ENCODE measurements at places on chromosomes 3 and 15.

- no peak for DNase-seq
Measured at GRCh38 chr15:90701048-90701447, 16.1 kb upstream of the BLM start.

- no peak for DNase-seq
Measured at GRCh38 chr15:82798104-82798503, 7.8 kb downstream of the FSD2 start.

DNA sequence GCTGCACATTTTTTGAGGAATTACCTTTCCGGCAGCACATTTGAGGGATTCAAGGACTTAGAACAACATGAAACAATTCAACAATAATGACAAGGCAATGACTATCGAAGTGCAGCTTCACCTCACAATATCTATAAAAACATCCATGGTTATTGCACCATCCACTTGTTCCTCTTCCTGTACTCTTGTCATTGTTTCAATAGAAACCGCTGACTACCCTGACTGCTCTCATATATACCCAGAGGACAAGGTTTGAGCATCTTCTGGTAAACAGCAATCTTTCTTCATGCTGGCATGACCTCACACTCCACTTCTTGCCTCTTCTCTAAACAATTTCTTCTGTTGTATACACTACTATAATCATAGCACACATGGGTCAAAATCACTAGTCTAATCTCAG lies 864.9 kb downstream of the FHIT start:
- no peak for DNase-seq

DNA sequence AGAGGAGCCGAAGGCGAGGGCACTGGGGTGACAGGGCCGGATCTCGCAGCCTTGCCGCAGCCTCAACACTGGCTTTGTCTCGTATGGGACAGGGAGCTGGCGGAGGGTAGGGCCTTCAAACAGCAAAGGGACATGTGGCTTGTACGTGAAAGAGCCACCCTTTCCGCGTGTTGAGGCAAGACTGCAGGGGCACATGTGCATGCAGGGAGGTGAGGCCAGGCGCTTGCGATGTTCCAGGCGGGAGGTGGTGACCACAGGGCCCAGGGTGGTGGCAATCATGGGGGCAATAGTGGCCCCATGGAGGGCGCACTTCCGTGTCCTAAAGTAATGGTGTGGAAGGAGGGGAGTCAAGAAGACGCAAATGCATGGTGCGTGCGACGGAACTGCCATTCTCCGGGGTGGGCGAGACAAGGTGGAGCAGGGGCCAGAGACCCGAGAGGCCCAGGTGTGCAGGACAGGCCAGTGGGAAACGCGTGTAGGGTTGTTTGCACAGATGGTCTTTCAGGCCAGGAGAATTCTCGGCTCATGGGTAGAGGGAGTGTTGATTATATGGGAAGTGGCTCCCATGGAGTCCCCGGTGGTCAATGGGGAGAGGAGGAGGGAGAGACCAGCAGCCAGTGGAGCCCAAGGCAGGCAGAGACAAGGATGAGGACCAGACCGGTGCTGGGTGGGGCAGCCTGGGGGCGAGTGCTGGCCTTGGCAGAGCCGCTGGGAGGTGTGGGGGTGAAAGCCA lies 45.8 kb upstream of the PCSK6 start:
- no peak for DNase-seq

DNA sequence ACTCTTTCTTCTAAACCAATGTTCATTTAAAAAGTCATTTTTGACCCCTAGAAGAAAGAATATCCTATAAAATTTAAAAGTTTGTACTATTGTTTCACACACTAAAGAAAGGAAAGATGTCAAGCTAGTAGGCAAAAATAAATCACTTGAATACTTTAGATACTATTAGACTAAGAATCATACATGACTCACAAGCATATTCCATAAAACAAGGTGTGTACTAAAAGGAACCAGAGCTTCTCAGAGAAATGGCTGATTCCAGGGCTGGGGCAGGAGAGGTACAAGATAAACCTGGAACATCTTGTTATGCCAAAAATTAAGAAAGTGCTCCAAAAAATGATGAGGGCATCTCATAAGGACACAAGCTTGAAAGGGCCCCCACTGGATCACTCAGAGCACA lies 8.7 kb downstream of the DLG1 start:
- DNase-seq, result no peak

GRCh38 chr3:133463347-133463860 lies 63.5 kb downstream of the BFSP2 start:
- no peak for DNase-seq

GRCh38 chr3:185796431-185797107 lies 28.3 kb downstream of the IGF2BP2 start:
- DNase-seq, result peak; percentile 86

- DNase-seq, result no peak
Measured at GRCh38 chr3:37945156-37945806, 45.3 kb upstream of the VILL start.

DNA sequence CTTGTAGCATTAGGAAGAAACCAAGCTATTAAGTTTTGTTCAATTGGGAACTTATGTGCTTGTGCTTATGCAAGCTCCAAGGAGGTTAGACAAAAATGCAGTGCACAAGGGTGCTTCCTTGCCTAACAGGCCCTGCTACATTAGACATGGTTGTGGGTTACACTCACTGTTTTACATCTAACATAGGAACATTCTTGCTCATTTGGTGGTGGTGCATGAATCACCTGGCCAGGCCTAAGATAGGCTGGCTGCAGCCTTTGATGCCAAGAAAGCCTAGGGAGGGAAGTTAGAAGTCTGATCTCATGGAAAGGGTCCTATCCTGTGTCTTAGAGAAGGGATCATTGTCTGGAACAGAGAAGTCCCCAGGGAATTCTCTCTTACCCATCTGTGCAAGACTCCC lies 43.5 kb downstream of the CA12 start:
- peak; percentile 86 for DNase-seq

DNA sequence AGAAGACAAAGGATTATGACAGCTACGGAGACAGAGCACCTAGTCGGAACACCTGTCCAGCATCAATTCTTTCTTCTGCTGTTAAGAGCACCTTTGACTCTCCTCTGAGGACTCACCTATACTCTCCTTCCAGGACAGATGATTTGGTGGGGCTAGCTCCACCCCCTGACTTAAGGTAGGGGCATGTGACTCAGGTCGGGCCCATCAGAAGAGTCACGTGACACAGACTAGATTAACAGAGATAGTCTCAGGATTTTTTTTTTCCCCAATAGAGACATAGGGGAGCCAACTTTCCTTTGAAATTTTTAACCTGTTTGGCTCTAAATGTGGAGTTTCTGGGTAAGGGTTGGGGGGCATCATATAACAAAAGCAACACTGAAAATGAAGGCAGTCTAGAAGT lies 11.4 kb upstream of the WNT5A start:
- DNase-seq, result no peak

GRCh38 chr15:101637919-101638318 lies 14.3 kb downstream of the TM2D3 start:
- no peak for DNase-seq

- no peak for DNase-seq
Measured at GRCh38 chr3:169822983-169823382, 10.3 kb upstream of the LRRC34 start.

- peak; percentile 37 for DNase-seq
Measured at GRCh38 chr3:60979461-60980341, 271.6 kb downstream of the FHIT start.

DNA sequence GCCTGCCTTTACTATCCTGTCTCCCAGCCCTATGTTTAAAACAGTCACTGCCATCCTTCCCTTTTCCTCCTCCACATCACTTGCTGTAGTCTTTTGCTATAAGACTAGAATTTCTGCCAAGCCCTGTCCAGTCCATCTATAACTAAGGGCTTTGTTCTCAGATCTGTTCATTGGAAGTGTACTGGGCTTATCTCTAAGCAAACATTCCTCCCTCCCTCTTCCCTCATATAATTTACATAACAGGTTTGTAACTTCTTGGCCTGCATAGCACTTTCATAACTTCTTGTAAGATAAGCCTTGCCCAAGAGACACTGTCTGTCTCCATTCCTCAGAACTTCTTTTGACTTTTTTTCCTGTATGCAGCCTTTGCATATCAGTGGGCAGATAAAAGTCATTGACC lies 16.7 kb downstream of the TPRG1 start:
- no peak for DNase-seq

- DNase-seq, result no peak
Measured at GRCh38 chr3:136277115-136277514, 27.0 kb downstream of the PCCB start.

- DNase-seq, result no peak
Measured at GRCh38 chr15:39388118-39388517, 192.8 kb upstream of the THBS1 start.

GRCh38 chr3:101849714-101850245 lies 466 bp downstream of the NFKBIZ start:
- DNase-seq, result no peak

DNA sequence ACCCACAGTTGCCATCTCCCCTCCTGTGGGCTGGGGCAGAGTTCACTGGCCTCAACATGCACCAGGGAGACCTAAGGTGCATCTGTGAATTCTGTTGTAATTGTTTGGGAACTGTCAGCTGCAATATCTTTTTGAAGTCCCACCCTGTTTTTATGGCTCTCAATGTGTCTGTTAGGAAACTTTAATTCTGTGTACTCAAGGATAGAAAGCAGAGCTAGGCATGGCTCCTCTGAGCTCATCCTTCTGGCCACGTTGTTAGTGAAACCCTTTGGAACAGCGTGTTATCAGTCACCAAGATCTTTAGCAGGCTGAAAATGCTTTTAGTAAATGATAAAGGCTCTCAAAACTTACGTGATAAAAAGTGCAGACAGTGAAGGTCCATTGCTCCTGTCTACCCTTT lies 33.6 kb upstream of the MTMR10 start:
- DNase-seq, result peak; percentile 13

DNA sequence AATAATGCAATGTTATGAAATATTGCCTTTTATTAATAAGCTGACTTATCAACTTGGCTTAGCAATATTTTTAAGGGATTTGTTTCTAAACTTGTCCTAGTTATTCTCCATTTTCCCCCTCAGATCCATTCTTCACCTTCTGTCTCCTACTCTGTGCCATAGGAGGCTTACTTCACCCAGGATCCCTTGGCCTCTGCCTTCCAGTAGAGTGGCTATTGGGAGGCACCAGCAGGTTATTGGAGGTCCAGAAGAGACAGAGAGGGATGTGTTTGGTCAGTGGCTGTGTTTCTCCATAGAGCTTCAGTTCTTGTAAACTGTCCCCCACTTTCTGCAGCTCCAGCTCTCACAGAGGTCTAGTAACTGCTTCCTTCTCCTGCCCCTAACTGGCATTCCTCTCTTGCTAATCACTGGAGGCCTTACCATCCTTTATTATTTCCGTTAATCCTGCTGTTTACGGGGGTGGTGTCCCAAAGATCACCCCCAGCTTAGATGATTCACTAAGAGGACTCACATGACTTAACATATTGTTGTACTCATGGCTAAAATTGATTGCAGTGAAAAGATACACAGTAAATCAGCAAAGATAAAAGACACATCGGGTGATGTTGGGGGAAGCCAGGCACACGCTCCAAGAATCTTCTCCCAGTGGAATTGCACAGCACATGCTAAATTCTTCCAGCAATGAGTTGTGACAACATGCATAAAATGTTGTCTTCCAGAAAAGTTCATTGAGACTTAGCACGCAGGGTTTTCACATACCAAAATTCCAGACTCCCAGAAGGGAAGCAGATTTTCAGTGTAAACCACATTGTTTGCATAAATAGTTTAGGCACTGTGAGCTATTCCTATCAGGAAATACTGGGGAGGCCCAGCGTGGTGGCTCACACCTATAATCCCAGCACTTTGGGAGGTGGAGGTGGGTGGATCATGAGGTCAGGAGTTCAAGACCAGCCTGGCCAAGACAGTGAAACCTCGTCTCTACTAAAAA lies 67.5 kb downstream of the RPL22L1 start:
- peak; percentile 100 for DNase-seq

DNA sequence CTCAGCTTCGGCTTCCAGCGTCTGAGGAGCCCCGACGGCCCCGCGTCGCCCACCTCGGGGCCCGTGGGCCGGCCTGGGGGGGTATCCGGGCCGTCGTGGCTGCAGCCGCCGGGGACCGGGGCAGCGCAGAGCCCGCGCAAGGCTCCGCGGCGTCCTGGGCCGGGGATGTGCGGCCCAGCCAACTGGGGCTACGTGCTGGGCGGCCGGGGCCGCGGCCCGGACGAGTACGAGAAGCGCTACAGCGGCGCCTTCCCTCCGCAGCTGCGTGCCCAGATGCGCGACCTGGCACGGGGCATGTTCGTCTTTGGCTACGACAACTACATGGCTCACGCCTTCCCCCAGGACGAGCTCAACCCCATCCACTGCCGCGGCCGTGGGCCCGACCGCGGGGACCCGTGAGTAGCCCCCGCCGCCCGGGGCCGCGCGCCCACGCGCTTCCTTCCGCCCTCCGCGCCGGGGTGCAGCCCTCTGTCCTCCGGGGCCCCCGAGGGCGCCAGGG lies 462 bp downstream of the EDEM1 start:
- DNase-seq, result peak; percentile 20

Data from fibroblast of mammary gland (primary cell).